ENCODE measurements at places on chromosomes 16 and 17. TPM values are rescaled to one million over a fixed set of nuclear protein-coding genes. Genes with fewer than 3 reads are reported as not detected.

Gene ZNF750
- not detected for total RNA-seq

Gene CD79B
- 0.10 TPM for total RNA-seq

Gene CDH11
- total RNA-seq, result 4.2 TPM

Gene TAC4
- 0.20 TPM for total RNA-seq

Gene SPN
- total RNA-seq, result 4.1 TPM

Gene PIGS
- 34.1 TPM for total RNA-seq

Gene SOST
- not detected for total RNA-seq

Gene STAC2
- total RNA-seq, result not detected

Gene EARS2
- 31.3 TPM for total RNA-seq

GRCh38 chr17:3935140-3935542 lies 18.9 kb upstream of the P2RX1 start:
- DNase-seq, result peak; percentile 58

GRCh38 chr17:35968520-35969054 lies 12.7 kb downstream of the CCL16 start:
- DNase-seq, result no peak

DNA sequence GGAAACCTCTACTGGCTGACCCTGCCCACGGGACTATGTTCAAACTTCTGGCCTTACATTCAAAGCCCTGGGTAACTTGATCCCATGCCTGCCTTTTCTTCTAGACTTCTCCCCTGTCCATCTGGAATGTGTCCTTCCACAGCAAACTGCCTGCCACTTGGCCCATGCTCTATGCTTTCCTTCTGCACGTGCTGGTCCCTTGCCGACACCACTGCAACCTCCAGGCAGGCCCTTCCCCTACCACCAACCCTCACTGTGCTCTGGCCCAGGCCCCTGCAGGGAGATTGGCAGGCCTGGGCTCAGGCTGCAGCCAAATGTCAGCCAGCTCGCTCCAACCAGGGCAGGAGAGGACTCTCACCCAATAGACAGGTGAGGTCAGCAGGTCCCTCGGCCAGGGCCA lies 11.0 kb downstream of the HSD11B2 start:
- DNase-seq, result no peak

DNA sequence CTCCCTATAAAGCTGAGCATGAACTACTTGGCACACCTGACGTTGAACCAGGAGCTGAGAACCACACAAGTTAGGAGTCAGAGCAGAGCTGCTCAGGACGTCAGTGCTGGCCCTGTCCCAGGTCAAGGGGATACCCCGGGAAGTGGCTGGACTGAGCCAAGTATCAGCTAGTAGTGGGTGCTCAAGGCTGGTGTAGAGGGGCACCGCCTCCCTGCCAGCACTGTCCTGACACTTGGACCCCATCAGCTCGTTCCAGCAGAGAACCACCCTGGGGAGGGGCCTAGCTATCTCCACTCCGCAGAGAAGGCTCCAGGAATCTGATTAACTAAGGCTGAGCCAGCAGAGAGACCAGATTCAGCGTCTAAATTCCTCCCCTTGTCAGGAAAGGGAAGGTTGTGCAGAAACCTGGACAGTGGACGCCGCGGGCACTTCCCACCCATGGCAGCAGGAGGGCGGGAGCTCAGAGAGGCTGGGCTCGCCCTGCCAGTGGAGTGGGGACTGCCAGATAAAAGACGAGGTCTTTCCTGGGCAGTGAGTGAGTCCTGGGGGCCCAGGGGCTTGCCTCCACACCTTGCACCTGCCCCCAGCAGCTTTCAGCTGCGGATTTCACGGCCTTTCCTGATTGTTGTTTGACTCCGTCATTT lies 21.0 kb downstream of the C16orf90 start:
- DNase-seq, result no peak

DNA sequence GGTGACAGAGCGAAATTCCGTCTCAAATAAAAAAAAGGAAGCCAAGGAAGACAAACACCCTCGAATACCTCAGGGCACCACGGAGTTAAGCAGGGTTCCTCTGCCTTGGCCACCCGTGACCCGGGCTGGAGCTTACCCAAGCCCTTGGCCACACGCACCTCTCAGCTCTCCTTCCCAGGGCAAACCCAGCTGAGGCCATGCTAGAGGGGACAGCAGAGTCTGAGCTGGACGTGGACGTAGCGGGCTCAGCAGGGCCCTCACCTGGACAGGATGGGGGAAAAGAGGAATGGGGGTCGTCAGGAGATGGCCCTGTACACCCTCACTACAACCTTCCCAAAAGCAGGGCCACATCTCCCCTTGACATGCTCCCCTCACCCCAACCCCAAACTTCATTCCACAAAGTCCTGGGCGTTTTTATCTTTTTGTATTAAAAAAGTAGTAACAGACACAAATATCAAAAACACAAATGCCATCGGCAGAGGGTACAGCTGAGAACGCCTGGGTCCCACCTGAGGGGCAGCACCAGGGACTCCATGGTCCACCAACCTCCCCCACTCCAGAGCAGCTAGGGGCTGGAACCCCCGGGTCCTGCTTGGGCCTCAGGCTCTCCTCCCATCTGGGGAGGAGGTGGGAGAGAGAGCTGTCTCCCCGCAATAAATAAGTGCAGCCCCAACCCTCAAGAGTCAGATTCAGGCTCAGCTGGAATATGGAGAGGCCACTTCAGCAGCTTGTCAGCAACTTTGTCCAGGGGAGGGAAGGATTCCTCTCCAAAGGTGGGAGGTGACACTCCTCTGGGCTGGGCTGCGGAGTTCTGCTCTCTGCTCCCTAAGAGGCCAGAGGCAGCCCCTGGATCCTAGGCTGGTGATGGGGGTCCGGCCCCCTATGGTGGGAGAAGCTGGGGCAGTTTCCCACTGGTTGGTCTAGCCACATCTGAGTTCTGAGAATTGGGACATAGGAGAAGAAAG lies 11.9 kb downstream of the PER1 start:
- no peak for DNase-seq

GRCh38 chr17:2580661-2581060 lies 12.8 kb upstream of the PAFAH1B1 start:
- DNase-seq, result no peak

DNA sequence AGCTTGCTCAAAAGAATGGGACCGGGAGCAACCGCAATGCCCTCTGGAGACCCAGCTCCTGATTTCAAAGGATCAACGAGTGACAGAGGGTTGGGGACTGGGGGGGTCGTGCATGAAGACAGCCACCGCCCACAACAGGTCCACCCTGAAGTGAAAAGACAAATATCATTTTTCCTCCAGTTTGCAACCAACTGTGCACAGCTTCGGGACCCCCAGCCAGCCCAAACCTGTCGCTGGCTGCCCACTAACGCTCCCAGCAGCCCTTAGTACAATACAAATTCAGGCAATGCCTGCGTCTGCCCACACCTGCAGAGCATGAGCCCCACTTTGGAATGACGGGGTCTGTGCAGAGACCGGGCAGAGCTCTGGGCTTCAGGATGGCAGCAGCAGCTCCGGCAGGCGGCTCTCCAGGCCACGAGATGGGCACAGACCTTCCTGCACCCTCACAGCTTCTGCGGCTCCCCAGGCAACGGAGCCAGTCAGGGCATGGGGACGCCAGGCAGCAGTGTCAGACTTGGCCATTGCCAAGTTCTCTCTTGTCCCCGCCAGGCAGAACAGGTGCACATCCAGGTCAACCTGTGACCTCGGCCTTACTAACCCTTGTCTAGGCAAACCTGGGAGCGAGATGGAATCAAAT lies 60.1 kb downstream of the TBC1D16 start:
- DNase-seq, result no peak

- peak; percentile 66 for DNase-seq
Observed at GRCh38 chr16:68760671-68761275, 23.7 kb downstream of the CDH1 start.

DNA sequence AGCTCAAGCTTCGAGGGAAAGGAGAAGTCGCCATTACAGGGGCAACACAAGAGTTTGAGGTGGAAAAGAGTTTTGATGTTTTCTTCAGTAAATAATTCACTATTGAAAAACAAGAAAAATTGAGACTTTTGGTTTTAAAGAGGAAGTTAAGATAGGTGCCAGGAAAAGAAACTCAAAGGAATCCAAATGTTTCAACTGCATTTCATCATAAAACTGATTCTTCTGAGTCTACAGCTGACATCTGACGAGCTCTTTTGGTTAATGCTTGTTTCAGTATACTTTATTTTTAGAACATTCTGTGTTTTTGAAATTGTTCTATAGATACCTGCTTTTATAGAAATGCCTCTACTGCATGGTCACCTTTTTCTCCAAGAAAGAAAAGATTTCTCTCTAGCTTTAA lies 54.0 kb downstream of the ERN1 start:
- DNase-seq, result no peak

DNA sequence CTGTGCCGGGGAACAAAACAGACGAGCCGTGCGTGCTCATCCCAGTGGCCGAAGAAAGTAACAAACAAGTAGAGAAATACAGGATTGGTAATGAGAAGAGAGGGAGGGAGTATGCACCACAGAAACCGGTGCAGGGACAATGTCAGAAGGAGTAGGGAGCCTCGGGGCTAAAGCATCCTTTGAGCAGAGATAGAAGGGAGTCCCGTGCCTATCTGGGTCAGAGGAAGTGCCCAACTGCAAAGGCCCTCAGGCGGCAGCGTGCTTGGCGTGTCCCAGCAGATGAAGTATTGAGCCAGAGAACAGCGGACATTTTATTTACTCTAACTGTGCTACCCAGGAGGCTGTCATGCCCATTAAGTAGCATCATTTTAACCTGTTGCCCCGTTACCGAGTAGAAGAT lies 114.9 kb upstream of the CACNG5 start:
- no peak for DNase-seq

- no peak for DNase-seq
Observed at GRCh38 chr17:16439303-16439791, 24.0 kb downstream of the TRPV2 start.

DNA sequence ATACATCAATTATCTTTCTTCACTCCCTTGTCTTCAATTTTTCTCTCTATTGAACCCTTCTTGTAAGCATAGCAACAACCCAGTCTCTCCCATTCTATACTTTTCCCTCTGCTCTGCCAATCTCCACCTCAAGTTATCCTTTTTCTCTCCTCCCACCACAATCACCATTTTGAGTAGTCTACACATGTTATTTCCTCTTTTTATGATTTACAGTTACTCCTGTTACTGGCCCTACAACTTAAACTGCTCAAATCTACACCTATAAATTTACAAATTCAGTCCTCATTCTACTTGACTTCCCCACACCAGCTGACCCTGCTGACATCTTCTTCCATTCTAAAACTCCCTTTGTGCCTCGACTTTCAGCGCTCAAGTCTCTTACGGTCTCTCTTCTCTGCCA lies 84.6 kb downstream of the SPAG9 start:
- DNase-seq, result no peak

DNA sequence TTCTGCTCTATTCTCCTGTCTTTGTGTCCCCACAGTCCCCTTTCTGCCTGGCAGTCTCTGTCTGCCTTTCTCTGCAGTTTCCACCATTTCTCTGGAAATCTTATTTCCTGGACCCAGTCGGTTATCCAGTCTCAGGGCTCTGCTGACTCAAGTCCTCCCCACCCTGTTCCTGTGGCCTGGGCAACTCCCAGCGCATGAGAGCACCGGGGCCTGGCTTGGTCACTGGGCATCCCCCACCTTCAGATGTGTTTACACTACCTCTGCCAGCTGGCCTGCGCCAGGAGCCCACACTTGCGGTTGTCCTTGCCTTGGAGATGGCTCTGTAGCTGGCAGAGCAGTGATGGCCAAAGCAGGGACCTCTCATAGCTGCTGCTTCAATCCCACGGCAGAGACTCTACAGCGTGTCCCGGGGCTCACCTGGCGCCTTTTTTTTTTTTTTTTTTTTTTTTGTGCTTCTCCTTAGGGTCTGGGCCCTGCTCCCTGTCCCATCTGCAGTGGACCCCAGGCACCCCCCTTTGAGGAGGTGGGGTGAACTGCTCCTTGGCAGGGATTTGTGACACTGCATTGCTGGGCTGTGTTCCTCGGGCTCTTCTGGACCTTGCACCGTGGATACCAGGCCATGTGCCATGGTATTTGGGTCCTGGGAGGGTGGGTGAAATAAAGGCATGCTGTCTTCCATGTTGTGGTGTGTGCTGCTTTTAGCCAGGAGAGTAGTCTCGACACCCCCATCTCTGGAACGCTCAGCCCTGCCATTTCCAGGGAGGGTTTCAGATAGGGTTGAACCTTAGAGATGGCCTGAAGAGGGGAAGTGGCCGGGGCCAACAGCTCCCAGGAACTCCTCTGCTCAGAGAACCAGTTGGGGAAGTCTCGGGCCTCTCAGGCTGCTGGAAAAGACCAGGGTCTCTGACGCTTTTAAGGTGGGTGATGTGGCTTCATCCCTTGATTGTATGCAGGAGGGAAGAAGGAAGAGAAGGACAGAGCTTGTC lies 17.5 kb downstream of the GUCY2D start:
- DNase-seq, result peak; percentile 51

DNA sequence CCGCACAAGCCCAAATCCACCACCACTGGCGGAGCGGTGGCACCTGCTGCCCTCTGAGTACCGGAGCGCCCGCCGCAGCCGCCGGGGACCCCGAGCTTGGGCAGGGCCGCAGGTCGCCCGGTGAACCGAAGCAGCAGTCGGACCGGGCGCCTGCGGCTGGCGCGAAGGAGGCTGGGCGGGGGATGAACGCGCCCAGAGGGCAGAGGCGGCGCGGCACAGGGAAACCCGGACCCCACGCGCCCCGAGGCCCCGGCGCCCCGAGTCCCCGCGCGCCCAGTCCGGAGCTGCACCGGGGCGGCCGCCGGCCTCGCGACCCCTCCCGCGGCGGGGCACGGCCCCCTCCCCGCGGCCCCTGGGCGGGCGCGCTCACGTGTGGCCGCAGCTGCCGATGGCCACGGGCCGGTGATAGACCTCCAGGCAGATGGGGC lies 393 bp downstream of the RNF166 start:
- DNase-seq, result no peak

- no peak for DNase-seq
Observed at GRCh38 chr16:27080895-27081294, 14.2 kb downstream of the C16orf82 start.

DNA sequence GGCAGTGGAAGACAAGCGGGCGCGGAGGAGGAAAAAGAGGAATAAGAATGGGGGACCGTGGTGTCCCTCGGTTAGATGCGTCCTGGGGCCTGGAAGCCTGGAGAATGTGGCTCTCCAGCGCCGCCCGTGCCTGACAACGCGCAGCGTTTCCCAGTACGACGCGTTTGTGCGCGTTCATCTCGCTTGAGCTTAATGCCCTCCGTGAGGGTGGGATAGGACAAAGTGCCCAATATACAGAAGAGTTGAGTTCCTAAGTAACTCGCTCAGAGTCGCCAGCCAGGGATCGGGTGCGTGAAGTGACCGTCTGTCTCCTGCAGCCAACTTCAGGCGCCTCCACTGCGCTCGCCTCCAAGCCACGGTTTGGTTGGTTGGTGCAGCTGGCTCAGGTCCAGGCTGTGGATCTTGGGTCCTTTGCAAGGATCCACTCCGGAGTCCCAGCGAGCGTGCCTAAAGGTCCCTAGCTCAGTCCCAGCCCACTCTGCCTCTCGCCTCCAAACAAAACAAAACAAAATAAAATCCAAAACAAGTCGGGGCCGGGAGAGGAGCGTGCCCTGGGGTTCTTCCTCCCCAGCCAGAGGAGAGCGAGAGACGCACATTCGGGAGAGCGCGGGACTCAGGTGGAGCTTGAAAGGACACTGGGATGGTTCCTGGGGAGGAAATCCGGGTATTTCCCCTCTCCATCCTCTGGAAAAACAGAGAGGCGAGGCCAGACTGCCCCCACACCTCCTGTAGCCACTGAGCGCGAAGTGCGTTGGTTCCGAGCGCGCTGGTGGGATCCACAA lies 974 bp downstream of the GALR2 start:
- DNase-seq, result no peak

All from HT1080 (cell line).